ENCODE measurements at places on chromosomes 11 and 22. TPM values are rescaled to one million over a fixed set of nuclear protein-coding genes. Genes with fewer than 3 reads are reported as not detected.
A peak's percentile ranks its signal among the peaks of the same experiment; 100 is the strongest.

The ADAMTS8 gene
- 0.86 TPM for total RNA-seq

The SERGEF gene
- 37.9 TPM for total RNA-seq

The CDC45 gene
- total RNA-seq, result 0.71 TPM

The EXPH5 gene
- total RNA-seq, result 0.95 TPM

The OR4A15 gene
- not detected for total RNA-seq

The FZD4 gene
- 42.4 TPM for total RNA-seq

The MRPL16 gene
- total RNA-seq, result 25.5 TPM

- DNase-seq, result peak; percentile 49
These were observed 53.3 kb upstream of the ADA2 start for GRCh38 chr22:17272511-17272991.

DNA sequence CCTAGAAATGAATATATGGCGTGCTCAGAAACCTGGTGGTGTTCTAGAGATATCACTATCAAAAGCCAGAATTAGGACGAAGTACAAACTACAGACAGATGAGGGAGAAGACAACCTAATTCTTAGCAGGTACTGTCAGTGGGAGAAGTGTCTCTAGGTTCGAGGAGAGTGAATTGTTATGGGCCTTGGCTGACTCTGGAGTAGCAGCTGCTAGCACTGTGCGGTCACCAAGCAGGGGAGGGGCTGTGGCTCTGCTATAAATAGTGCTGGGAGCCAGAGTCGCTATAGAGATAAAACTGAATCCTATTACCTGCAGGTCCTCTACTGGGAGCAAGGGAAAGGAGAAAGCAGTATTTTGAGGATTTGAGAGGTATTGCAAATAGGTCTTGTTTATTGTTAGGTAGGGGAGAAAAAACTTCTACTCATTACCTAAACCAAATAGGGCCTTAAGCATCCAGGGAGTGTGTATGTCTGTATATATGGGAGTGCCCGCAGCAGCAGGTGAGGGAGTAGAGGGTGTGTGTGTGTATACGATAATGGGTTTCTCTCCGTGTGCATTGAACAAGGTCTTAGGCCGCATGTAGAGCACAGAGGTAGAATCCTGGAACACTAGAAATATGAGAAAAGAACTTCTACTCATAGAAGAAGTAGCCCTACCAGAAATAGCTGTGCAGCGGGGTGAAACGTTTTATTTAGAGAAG is 2.2 kb downstream of the MADD start:
- DNase-seq, result peak; percentile 12

DNA sequence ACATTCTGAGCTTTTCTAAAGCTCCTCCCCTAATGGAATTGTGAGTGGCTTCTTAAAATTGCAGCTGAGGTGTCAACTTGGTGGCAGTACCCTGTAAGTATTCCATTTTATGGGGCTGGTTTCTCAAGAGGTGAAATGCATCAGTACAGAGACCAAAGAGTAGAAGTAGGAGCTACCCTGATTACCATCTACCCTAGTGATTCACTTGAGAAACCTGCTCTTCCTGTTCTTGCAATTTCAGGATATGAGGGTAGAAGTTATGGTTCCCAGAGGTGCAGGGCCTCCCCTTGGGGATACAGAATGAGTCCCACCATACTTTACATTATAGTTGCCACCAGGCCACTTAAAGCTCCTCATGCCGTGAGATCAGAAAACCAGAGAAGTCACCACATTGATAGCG is 944.6 kb downstream of the OPCML start:
- DNase-seq, result no peak

DNA sequence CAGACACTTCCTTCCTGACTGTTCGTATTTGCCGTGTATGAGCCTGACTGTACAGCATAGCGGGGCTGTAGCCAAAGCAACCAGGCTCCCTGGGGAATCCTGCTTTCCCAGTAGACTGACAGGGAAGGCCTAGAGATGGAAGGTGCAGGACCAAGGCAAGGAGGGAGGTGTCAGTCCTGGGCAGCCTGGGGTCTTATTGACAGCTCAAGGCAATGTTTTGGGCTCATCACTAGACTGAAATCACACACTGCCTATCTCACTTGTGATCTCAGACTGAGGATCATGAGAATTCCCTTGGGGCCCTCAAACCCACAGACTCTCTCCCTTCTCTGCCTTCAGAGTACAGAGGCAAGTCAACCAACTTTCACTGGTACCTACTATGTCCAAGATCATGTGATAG is 346.8 kb upstream of the NARS2 start:
- no peak for DNase-seq

DNA sequence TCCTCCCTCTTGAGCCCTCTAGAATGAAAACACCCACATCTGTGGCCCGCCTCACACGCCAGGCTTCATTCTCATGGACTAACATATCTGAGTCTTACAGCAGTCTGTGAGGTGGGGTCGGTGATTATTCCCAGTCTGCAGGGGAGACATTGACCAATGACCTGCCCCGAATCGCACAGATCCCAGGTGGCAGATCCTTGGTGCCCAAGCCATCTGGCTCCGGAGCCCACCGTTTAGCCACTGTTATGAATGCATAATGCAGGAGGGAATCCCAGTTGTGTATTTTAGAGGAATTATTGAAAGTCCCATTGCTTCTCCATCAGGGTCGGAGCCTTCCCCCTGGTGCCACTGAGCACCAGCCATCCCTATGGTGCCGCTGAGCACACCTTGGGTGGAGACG is 47.4 kb downstream of the ISX start:
- DNase-seq, result no peak

All from posterior vena cava (tissue), 2 donors.